H1 (cell line): ENCODE measurements at places on chromosomes 1 and 21. TPM values are rescaled to one million over a fixed set of nuclear protein-coding genes. Genes with fewer than 3 reads are reported as not detected.

DNA sequence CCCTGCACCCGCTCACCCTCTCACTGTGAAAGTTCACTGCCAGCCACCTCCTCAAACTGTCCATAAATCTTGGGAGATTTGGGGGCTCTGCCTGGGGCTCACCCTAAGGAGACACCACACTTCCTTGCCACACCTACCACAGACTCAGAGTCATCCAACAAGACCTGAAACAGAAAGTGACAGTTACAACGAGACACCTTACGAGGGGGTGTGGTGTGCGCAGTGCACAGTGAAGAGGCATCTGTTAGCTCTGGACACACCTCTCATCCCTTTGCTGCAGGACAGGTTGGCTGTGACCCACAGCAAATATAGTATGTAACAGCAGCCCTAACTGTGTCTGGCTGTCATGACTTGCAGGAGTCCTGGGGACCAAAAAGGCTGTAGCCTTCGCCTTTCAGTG, 190.2 kb downstream of the NR5A2 start:
- H3K27ac ChIP-seq, result no peak overlapping the region
- DNase-seq, result no peak
- no peaks in the 10 kb centered on the region for H3K27me3 ChIP-seq
- H3K36me3 ChIP-seq, result no peaks in the 10 kb centered on the region
- H3K4me1 ChIP-seq, result no peaks in the 10 kb centered on the region

- no peaks in the 10 kb centered on the region for H3K27me3 ChIP-seq
- no peaks in the 10 kb centered on the region for H3K4me1 ChIP-seq
- H3K36me3 ChIP-seq, result no peaks in the 10 kb centered on the region
- H3K27ac ChIP-seq, result no peak overlapping the region
Observed at GRCh38 chr1:32540605-32541004, 1.4 kb downstream of the ZBTB8A start.

- DNase-seq, result no peak
Observed at GRCh38 chr1:88300752-88301263, 383.3 kb upstream of the PKN2 start.

GRCh38 chr21:41717573-41718330, 49.1 kb downstream of the RIPK4 start:
- H3K27ac ChIP-seq, result no peak overlapping the region
- H3K36me3 ChIP-seq, result no peaks in the 10 kb centered on the region
- H3K27me3 ChIP-seq, result no peaks in the 10 kb centered on the region
- H3K4me3 ChIP-seq, result no peak overlapping the region
- peaks cover 14% of the 10 kb centered on the region for H3K4me1 ChIP-seq

DNA sequence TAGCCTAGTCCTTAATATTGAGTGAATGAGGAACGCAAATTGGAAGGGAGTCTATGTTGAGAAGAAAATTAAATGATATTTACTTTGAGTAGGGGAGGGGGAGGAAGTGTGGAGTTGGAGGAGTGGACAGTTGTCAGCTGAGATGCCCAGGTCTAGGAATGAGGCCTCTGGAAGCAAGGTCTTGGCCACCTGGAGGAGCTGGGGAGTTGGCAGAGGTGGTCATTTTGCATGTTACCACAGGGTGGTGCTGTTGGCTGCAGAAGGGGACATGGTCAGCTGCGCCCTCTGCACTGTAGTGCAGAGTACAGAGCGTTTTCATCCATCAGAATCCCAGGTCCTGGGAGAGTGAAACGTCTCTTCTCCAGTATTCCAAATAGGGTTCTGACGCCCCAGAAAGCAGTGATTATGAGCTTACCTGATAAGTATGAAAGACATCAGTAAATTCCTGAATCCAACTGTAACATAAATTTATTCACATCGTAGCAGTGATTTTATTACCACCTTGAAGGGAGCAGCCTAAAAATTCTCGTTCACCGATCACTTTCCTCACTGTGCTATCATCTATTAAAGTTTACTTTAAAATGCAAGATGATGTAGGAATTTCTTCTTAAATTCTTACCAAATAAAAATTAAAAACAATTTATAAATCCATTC, 13.8 kb downstream of the PARK7 start:
- H3K4me3 ChIP-seq, result no peak overlapping the region
- DNase-seq, result peak; percentile 90
- H3K36me3 ChIP-seq, result peaks cover 46% of the 10 kb centered on the region
- no peak overlapping the region for H3K27ac ChIP-seq
- no peaks in the 10 kb centered on the region for H3K27me3 ChIP-seq

DNA sequence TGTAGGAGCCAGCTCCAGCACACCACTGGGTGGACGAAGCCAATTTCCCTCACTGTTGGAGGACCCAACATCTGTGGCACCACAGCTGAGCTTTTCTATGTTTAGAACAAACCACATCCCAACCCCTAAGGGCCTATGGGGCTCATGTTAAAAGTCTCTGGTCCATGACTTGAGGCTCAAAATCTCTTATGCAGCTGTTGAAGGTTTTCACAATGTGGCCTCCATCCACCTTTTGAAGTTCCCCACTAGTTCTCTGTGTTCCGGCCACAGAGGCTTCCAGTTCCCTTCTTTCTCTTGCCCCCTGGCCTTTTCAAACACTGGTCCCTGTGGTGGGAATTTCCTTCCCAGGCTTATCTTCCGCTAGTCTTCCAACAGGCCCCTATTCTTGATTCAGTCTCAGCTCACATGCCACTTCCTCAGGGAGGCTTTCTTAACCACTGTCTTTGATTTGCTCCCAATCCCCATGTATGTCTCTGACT, 3.9 kb upstream of the IFNLR1 start:
- no peak for DNase-seq
- H3K27me3 ChIP-seq, result no peaks in the 10 kb centered on the region
- no peak overlapping the region for H3K27ac ChIP-seq
- H3K36me3 ChIP-seq, result no peaks in the 10 kb centered on the region
- peaks cover under 1% of the 10 kb centered on the region; the same call in 1 of the 2 replicates for H3K4me1 ChIP-seq
- no peak overlapping the region for H3K4me3 ChIP-seq

DNA sequence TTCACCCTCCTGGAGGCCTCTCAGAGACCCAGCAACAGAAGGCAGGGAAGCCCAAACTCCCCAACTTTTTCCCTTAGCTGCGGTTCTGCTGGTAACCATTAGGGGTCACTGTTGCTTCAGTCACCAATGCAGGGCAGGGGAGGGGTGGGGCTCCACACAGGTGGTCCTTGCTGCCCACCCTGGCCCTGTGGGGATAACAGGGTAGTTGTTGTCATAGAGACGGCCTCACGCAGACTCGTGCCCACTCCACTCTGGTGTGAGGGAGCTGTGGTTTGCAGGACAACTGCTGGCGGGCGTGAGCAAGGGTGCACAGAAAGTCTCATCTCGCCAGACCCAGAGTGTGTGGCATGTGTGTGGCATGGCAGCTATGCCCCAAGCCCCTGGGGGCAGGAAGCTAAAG, 19.9 kb downstream of the INSRR start:
- peak; percentile 86 for DNase-seq
- H3K27ac ChIP-seq, result no peak overlapping the region
- no peaks in the 10 kb centered on the region for H3K36me3 ChIP-seq
- peaks cover 22% of the 10 kb centered on the region for H3K27me3 ChIP-seq
- peaks cover 2% of the 10 kb centered on the region; the same call in 1 of the 2 replicates for H3K4me1 ChIP-seq
- no peak overlapping the region for H3K4me3 ChIP-seq

DNA sequence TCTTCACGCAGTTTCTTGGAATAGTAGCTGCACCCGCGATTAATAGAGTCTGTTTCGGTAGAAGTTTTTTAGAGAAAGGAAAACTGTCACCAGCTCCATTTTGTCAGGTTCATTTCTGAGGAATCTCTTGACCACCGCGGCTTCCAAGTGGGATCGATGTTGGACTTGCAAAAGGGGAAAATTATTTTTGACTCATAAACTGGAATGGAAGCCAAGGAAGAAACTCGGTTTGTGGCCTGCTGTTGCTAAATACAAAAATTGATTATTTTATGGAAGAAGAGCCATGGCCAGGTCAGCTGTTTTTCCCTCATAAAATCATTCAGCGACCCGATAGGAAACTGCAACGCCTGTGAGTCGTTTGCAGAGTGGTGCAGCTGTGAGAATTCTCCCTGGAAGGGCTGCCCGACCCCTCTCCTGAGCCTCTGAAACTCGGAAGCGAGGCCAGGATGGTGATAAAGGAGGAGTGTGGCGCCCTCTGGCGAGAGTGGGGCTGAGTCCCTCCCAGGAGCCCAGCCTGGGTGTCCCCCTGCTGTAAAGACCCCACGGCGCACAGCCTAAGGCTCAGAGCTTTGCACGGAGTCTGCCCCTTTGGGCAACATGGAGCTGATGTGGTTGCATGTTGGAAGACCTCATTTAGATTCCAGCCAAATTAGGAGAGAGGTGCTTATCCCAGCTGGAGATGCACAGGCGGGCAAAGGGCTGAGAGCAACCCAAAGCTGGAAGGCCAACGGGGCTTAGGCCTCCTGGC, 83.6 kb upstream of the SLC25A33 start:
- H3K27me3 ChIP-seq, result no peaks in the 10 kb centered on the region
- H3K4me1 ChIP-seq, result no peaks in the 10 kb centered on the region; the same call in 1 of the 2 replicates
- peak; percentile 94 for DNase-seq
- H3K36me3 ChIP-seq, result no peaks in the 10 kb centered on the region

DNA sequence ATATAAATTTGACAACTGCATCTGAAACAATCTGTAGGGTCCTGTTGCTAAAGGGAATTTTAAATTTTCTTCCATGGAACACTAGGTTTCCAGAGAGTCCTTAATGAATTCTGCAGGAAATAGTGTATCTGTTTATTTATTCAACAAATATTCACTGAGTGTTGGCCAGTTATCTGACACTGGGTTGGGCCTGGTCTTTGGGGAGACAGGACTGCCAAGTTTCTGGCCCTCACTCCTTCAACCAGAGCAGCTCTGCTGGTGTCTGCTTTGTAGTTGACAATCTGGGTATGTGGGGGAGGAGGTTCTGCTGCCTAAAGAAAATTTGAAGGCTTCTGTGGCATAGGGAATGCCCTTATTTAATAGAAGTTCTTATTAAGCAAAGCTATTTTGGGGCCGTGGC, 26.1 kb upstream of the HUNK start:
- H3K27me3 ChIP-seq, result no peaks in the 10 kb centered on the region
- peaks cover 2% of the 10 kb centered on the region for H3K4me1 ChIP-seq
- H3K27ac ChIP-seq, result no peak overlapping the region
- no peak overlapping the region for H3K4me3 ChIP-seq
- no peak for DNase-seq

GRCh38 chr21:34552360-34553098, 40.5 kb upstream of the KCNE1 start:
- H3K36me3 ChIP-seq, result no peaks in the 10 kb centered on the region
- H3K4me3 ChIP-seq, result no peak overlapping the region
- no peak overlapping the region for H3K27ac ChIP-seq
- H3K27me3 ChIP-seq, result no peaks in the 10 kb centered on the region
- no peaks in the 10 kb centered on the region for H3K4me1 ChIP-seq
- no peak for DNase-seq

DNA sequence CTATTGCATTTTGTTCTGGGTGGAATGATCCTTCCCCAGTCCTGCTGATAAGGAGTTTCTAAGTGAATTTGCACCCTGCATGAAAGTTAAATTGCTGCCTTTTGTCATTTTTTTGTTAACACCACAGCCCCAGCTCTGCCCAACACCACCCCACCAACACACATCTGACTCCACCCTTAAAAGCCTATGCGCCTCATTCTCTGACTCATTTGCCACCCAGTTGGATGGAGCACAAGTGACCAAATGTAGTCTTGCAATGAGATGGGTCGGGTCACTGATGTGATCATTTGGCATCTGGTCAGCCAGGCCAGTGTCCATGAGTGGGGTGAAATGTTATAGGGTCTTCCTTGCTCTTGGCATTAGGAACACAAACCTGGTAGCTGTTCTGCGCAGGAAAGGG, 256.8 kb downstream of the KAZN start:
- DNase-seq, result no peak
- no peaks in the 10 kb centered on the region for H3K27me3 ChIP-seq
- H3K4me3 ChIP-seq, result no peak overlapping the region

GRCh38 chr1:198186916-198187580, 30.2 kb downstream of the NEK7 start:
- no peak overlapping the region for H3K27ac ChIP-seq
- no peaks in the 10 kb centered on the region for H3K36me3 ChIP-seq
- no peak overlapping the region for H3K4me3 ChIP-seq
- H3K27me3 ChIP-seq, result no peaks in the 10 kb centered on the region
- no peak for DNase-seq

- no peak for DNase-seq
- no peak overlapping the region for H3K27ac ChIP-seq
Observed at GRCh38 chr1:214475331-214475730, 76.1 kb downstream of the PTPN14 start.

DNA sequence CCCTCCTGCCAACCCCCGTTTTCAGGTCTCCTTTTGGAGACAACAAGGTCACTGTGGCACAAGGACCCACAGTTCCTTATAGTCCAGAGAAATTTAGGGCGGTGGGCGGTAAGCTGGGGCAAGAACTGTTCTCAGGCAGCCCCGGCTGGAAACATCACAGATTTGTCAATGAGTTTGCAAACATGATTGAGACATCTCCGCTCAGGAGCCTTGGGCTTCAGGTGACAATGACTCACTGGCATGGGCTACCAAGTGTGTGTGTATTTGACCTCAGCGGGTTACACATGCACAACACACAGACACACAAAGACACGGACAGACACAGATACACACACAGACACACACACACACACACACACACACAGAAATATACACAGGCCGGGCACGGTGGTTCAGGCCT, 58.2 kb upstream of the ABCG1 start:
- peaks cover 2% of the 10 kb centered on the region; the same call in 1 of the 2 replicates for H3K4me1 ChIP-seq
- no peaks in the 10 kb centered on the region for H3K27me3 ChIP-seq

DNA sequence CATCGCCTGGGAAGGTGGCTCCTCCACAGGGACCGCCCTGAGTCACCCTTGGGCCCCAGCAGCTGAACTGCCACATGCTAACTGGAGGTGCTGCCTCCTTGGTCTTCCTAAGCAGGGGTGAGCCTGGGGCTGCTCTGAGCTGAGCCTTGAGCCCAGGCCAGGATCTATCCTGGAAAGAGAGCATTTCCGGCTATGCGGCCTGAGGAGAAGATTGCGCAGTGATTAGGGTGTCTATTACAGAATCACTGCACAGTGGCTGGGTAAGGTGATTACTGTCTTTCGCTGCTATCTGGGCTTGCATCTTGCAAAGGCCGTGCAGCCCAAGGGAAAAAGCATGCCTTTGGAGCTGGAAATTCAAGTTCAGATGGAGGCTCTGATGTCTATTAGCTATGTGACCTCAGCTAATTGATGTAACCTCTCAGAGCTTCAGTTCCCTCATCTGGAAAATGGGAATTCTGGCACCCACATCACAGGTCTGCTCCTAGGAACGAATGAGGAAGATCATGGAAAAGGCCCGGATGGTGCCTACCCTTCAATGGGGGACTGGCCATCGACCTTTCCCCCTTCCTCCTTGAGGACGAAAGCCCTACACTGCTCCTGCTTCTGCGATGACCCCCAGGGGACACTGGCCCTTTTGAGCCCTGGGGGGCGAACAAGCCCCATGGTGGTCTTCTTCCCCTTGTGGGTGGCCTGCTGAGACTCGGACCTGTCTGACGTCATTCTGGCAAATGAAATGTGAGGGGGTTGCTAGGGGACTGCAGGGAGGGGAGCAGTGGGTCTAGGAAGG, 38.0 kb downstream of the GPR161 start:
- no peaks in the 10 kb centered on the region; the same call in 1 of the 2 replicates for H3K36me3 ChIP-seq
- no peak for DNase-seq

GRCh38 chr1:63668298-63668697, 75.1 kb downstream of the PGM1 start:
- H3K27me3 ChIP-seq, result no peaks in the 10 kb centered on the region
- no peaks in the 10 kb centered on the region for H3K4me1 ChIP-seq
- no peaks in the 10 kb centered on the region for H3K36me3 ChIP-seq
- H3K27ac ChIP-seq, result no peak overlapping the region

TRIM67 gene
- polyA plus RNA-seq, result under 0.01 TPM in 1 of 2 replicates, not detected in the other

DDR2 gene
- polyA plus RNA-seq, result 0.77 and 1.00 TPM in 2 replicates

KIF26B gene
- 0.06 and 0.11 TPM in 2 replicates for polyA plus RNA-seq

GPR37L1 gene
- 0.23 and 0.25 TPM in 2 replicates for polyA plus RNA-seq

PIK3R3 gene
- 3.2 and 5.3 TPM in 2 replicates for polyA plus RNA-seq

CRNN gene
- not detected in 2 replicates for polyA plus RNA-seq

ASPM gene
- polyA plus RNA-seq, result 3.3 and 5.1 TPM in 2 replicates
